Smooth muscle cell of bladder (primary cell): ENCODE measurements at places on chromosomes 3 and 15. TPM values are rescaled to one million over a fixed set of nuclear protein-coding genes. Genes with fewer than 3 reads are reported as not detected.

Gene ACTRT3
- total RNA-seq = 3.7 and 4.4 TPM in 2 replicates

Gene UROC1
- total RNA-seq = not detected in 2 replicates

Gene CELF6
- under 0.01 and 0.18 TPM in 2 replicates for total RNA-seq

Gene SNTN
- total RNA-seq = not detected in 2 replicates

Gene CDCP1
- 5.6 and 7.3 TPM in 2 replicates for total RNA-seq

Gene SPG11
- total RNA-seq = 69.7 and 78.7 TPM in 2 replicates

Gene CYP11A1
- 1.1 and 1.4 TPM in 2 replicates for total RNA-seq

Gene SLC22A14
- under 0.01 and 0.18 TPM in 2 replicates for total RNA-seq

Gene SETMAR
- total RNA-seq = 8.8 and 9.0 TPM in 2 replicates

Gene ST3GAL6
- 4.8 and 15.6 TPM in 2 replicates for total RNA-seq

Gene CFAP100
- total RNA-seq = not detected in 2 replicates

Gene PRR20G
- total RNA-seq = not detected in 2 replicates

Gene DPPA2
- total RNA-seq = not detected in 2 replicates

Gene ZPLD1
- 0.28 TPM in 2 replicates for total RNA-seq

Gene HEXA
- total RNA-seq = 58.6 and 64.3 TPM in 2 replicates

Gene TEX55
- not detected in 2 replicates for total RNA-seq

Gene CHRD
- 1.4 and 1.9 TPM in 2 replicates for total RNA-seq

Gene PLOD2
- total RNA-seq = 239 and 311 TPM in 2 replicates

Gene FGF12
- 0.09 TPM in 1 of 2 replicates, not detected in the other for total RNA-seq

Gene NR2E3
- total RNA-seq = 0.14 and 0.18 TPM in 2 replicates

Gene TMA7
- total RNA-seq = 315 and 384 TPM in 2 replicates

Gene TMCO5A
- total RNA-seq = not detected in 2 replicates

Gene SLC12A8
- 45.4 and 79.0 TPM in 2 replicates for total RNA-seq

Gene CA12
- total RNA-seq = 42.1 and 108 TPM in 2 replicates

Gene SOX14
- total RNA-seq = not detected in 2 replicates

Gene IL17RE
- total RNA-seq = 0.14 and 0.83 TPM in 2 replicates

Gene GOLGA8S
- under 0.01 TPM in 2 replicates for total RNA-seq

Gene CNTN6
- total RNA-seq = 0.18 TPM in 1 of 2 replicates, not detected in the other

Gene ITIH1
- 0.14 and 0.18 TPM in 2 replicates for total RNA-seq
